ENCODE measurements at places on chromosomes 7 and 10.
A peak's percentile ranks its signal among the peaks of the same experiment; 100 is the strongest.

DNA sequence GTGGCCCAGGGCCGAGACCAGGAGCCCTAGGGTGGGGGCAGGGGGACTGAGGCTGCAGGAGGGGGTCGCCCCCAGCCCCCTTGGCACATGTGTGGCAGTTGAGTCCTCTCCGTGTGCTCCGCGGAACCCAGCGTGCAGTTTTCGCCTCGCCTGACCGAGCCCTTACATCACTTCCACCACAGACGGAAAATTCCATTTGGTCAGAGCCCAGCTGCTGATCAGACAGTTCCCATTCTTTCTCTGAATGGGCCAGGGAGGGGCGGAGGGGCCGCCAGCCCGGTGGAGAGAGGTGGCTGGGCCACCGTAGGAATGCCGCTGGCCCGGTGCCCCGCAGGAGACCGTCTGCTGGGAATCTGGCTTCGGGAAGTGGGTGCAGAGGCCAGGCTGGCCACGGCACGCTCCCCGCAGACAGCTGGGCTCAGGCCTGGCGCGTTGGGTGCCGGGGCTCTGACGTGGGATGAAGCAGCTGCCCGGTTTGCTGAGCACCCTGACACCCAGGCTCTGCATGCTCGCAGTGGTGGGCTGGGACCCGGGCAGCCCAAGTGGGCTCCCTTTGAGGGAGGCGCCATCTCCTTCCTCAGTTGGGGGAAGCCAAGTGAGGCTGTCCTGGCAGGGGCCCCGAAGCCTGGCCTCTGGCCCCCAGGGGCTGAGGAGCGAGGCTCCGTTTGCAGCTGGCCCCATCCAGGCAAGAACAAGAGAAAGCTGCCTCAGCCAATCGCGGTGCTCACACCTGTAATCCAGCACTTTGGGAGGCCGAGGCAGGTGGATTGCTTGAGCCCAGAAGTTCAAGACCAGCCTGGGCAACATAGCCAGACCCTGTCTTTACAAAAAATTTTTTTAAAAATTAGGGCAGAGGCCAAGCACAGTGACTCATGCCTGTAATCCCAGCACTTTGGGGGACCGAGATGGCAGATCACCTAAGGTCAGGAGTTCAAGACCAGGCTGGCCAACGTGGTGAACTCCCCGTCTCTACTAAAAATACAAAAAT lies 9.9 kb downstream of the TTYH3 start:
- no peak for DNase-seq

DNA sequence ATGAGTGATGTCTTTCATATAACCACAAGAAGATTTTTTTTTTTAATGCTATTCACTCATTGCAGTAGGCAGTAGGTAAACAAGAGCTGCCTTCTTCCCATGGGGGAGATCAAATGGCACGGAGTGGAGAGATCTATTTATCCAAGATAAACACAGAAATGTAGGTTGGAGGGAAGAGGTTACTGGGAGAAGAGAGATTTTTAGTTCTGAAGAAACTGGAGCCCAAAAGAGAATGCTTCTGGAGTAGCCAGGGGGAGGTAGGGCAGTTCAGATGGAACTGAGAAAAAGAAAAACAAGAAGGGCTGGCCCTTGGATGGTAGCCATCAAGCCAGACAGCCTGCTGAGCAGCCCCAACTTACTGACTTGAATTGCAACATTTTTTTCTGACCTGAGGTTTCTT lies 270.1 kb upstream of the TPK1 start:
- DNase-seq, result peak; percentile 95

DNA sequence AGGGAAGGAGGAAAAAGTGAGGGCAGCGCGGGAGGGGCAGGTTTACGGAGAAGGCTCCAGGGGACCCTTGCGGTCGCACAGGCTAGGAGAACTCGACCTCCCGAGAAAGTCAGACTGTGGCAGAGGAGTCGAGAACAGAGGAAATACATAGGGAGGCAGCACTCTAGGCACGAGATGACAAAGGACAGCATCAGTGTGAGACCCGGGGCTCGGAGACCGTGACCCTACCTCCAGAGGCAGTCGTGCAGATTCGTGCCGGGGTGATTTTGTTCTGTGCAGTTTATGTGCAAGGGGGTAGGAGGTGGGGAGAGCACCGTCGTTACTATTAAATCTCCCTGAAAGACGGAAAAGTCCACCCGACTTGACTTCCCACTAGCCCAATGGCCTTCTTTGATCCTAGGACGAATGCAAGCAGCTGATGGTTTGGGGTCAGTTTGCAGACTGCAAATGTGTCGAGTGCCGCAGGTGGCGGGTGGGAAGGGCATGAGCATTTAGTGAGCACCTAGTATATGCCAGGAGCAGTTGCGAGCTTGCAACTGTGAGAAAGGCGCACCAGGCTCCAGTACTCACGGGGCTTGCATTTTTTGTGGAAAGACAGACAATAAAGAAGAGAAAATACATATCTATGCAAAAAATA lies 674 bp upstream of the OSBPL3 start:
- peak; percentile 80 for DNase-seq

DNA sequence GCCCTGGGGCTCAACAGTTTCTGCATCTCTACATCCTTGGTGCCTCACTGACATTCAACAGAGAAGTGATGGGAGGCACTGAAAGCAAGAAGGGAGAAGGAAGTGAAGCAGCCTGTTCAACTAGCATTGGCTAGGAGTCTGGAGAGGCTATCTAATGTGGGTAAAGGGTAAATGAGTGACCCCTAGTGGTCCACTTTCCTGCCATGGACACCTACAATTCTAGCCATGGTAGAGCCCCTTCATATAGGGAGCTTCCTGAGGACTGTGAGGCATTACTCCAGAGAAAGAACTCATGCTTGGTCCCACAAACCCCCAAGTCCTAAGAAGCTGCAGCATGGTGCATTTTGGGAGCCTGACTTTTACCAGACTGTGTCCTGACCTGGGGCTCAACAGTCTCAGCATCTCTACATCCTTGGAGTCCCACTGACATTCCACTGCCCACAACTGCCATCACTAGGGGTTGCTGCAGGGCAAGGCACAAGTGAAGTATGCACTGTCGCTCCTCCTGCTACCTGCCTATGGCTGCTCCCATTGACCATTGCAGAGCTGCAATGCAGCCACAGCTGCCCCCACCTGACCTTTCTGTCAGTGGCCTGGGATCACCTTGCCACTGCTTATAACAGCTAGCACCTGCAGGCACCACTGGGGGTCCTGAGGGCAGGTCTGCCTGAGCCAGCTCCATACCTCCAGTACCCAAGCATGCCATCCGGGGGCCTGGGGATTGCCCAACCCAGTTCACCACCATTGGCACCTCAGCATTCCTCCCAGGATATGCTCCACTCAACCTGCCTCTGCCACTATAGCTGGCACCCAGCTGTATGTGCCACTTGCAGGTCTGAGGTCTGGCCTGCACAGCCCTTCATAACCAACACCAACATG lies 44.1 kb upstream of the CDK6 start:
- peak; percentile 2 for DNase-seq

- DNase-seq, result no peak
These were observed 142.7 kb downstream of the CAMK1D start for GRCh38 chr10:12492016-12492415.

DNA sequence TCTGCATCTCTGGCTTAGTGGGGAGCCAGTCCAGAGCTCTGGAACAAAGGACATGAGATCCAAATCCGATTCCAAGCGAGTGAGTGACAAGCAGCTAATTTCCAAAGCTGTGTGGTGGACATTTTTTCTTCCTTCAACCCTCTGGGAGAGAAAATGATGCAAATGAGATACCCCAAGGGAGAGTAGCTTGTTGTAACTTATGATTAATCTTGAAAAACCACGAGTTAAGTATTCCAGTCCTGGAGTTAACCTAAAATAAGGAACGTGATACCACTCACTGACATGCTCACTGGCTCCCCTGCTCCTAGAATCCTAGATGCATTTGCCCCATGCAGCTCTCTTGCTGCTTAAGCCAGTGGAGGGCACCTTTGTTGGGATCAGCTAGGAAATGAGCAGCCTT lies 116.0 kb upstream of the HABP2 start:
- DNase-seq, result no peak

DNA sequence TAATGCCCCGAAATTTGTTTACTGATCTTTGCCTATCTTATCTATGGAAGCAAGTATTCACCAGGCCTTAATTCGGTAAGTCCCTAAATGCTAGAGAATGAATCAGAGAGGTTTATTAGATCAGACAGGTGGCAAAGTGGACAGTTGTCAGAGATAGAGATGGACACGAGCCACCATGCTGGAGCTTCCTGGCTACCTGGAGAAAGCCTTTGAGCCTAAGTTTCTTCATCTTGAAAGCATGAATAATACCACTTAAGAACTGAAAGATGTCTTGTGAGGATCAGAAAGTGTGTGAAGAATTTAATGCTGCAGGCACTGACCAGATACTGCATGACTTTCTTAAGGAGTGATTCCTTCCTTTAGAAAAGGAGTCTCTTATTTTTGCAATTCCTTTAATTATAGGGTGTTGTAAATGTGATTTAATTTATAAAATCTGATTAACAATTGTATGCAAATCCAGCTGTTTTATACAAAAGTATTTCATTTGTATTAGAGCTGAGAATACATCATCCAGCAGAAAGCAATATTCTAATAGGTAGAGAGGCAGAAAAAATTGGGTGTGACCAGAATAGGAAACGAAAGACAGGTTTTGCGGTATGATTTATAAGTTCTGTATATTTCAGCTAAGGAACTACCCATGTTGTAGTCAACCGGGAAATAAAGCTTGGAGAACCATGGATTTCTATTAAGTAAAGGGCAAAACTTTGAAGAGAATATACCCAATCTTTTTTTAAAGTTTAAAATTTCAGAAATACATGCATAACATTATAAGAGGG lies 82.7 kb downstream of the SMURF1 start:
- DNase-seq, result no peak

GRCh38 chr10:86110156-86110786 lies 256.3 kb downstream of the GRID1 start:
- no peak for DNase-seq

GRCh38 chr10:36194276-36194675 lies 552.2 kb upstream of the FZD8 start:
- DNase-seq, result no peak

GRCh38 chr7:31748084-31748483 lies 61.1 kb downstream of the PPP1R17 start:
- DNase-seq, result no peak

GRCh38 chr10:58254644-58255043 lies 13.1 kb downstream of the IPMK start:
- DNase-seq, result no peak

DNA sequence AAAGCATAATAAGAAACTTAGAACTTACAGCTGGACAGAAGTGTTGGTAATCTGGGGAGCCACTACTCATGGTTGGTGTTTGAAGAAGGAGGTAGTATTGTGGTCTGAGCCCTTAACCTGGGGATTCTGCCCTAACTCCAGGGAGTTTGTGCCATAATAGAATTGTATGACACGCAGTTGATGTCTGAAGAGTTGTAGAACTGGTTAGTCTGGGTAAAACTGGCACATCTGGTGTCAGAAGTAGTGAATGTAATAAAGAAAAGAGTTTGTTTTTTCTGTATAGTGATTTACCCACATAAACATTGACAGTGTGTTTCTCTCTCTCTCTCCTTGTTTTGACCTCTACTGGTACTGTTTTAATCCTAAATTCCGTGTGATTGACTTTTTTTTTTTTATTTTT lies 448.1 kb upstream of the SEMA3D start:
- DNase-seq, result no peak

DNA sequence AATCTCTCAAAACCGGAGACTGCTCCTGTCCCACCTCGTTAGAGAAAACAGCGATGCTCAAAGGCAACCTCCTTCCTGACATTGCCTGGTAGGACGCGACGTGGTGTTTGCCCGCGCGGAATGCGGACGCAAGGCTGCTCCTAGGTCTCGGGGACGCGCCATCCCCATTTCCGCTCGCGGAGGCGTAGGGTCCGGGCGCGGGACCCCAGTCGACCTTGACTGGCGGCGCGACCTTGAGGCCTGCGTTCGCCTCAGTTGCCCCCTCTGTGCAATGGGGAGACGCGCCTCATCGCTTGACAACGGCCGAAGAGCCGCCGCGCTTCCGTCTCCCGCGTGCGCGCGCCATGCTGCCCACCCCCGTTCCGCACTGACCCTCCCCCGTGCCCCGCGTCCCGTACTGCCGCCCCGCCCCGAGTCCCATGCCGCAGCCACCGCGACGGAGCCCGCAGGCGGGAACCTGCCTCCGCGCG lies 412 bp upstream of the PPIA start:
- DNase-seq, result peak; percentile 72

DNA sequence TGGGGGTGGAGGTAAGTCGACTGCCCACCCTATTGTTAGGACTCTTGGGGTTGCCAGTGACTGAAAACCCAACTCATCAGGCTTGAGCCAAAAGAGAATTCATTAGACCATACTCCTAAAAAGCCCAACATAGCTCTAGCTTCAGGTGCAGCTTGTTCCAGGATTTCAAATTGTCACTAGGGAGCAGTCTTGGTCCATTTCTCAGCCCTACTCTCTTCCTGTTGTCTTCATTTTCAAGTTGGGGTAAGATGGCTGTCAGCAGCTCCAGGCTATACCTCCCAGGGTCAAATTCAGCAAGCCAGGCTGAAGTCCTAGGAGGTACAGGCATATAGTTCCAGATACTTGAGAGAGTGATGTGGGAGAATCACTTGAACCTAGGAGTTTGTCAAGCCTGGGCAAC lies 14.9 kb upstream of the COL13A1 start:
- no peak for DNase-seq

DNA sequence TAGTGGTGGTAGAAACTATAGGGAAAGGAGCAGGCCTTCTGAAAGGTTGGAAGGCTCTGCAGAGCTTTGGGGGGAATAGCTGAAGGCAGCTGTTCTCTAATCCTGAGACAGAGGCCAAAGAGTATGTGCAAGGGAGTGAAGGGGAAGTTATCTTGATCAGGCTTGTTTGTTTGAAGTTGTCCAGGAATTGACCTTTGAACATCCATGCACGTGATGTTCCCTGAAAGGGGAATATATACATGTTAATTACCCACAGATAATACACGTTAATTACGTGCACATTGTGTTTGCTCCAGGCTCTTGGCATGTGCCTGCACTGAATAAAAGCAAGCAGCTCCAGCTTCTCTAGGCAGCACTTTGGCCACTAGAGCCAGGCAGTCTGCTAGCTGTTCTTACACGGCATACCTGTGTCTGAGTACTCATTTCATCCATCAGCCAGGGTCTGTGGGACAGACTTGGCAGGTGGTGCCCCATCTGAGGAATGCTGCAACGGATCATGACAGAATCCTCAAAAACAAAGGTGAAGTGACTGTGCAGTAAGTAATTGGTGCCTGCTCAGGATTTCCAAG lies 18.0 kb upstream of the STARD3NL start:
- no peak for DNase-seq

DNA sequence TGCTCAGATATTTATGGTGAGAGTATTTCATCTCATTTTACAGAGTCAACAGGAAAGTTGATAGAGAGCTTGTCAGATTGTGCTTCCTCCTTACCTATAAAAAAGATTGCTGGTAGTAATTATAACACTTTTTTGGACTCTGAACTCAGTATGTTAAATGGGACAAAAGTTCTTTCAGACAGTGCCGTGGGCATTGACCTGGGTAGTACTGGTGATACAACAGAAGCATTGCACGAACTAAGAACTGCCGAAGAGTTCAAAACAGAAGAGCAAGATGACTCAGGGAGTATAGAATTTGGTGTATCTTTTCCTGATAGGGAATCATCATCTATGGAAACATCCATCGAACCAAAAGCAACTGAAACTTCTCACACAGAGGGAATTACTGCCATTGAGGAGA lies 58.6 kb downstream of the LOXL4 start:
- no peak for DNase-seq
